ENCODE measurements at places on chromosomes 7 and 10.

GRCh38 chr7:119594956-119595355, 678.0 kb upstream of the KCND2 start:
- no peak for DNase-seq

- no peak for DNase-seq
These were observed 48.1 kb downstream of the FAM241B start for GRCh38 chr10:69677985-69678654.

GRCh38 chr7:101662447-101662998, 33.4 kb upstream of the MYL10 start:
- DNase-seq = no peak

- DNase-seq = no peak
These were observed 22.5 kb upstream of the MKLN1 start for GRCh38 chr7:131305152-131305551.
